ENCODE measurements at places on chromosomes 11 and 22.

DNA sequence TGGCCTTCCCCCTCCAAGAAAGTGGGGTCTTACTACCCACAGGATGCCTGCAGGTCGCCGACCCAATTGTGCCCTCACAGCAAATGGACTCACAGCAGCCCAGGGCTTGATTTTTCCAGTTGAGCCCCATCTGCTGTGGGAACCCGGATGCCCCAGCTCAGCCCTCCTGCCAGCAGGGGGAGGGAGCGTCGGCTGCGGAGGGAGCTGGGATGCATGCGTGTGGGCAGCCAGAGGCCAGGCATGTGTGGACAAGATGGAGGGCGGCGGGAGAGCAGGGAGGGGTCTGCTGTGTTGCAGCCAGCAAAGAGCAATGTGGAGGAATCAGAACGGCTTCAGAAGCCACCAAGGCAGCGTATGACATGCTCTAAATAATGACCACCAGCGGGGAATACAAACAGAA, 41.0 kb upstream of the EIF3D start:
- DNase-seq: no peak

- DNase-seq: no peak
Observed at GRCh38 chr22:47237890-47238480, 475.5 kb downstream of the TBC1D22A start.

- DNase-seq: no peak
Observed at GRCh38 chr11:70577948-70578347, 179.6 kb downstream of the CTTN start.

- no peak for DNase-seq
Observed at GRCh38 chr11:16367252-16367651, 10.9 kb upstream of the SOX6 start.

- no peak for DNase-seq
Observed at GRCh38 chr22:42324566-42324965, 54.1 kb upstream of the TCF20 start.

DNA sequence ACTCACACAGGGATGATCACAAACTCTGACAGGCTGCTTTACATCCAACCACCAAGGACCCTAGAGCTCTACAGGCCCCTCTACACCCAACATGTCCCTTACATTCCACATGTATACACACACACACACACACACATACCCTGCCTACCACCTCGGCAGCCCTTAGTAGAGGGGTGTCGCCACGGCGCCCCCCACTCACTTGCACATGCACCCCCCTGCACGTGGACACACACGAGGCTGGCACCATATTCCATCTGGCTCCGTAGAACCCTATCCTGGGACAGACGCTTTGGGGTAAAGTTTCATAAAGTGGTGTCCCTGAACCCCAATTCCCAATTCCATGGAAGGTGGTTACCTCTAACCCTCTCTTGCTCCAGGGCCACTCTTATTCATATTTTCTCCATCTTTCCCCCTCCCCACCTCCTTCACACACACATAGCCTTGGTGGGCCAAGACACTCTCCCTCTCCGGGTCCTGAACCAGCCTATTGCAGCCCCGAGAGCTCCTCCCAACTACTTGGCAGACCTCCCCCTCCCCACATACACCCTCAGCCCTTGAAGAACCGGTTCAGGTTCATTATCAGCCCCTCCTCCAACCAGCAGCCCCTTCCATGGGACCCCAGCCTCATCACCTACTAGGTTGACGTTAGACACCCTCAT, 809 bp downstream of the PDE2A start:
- DNase-seq: no peak

DNA sequence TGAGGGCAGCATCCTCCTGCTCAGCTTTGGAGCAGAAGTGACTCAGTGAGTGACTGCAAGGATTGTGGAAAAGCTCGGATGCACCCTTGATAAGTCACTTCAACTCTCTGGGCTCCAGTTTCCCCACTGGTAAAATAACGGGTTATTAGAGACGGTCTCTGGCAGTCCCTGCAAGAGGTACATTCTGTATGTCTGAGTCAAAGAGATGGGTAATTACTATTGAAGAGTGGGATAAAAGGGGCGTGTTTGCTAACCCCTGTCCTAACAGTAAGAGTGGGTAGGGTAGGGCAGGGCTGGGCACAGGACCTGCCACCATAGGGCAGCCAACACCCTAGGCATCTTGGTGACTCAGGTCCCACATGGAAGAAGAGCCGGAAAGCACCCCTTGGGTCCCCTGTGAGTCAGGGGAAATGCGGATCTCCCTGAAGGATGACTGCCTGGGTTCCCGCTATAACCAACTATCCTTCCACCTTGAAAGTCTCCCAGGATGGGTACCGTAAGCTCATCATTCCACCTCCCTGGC, 7.3 kb upstream of the AHNAK start:
- no peak for DNase-seq

DNA sequence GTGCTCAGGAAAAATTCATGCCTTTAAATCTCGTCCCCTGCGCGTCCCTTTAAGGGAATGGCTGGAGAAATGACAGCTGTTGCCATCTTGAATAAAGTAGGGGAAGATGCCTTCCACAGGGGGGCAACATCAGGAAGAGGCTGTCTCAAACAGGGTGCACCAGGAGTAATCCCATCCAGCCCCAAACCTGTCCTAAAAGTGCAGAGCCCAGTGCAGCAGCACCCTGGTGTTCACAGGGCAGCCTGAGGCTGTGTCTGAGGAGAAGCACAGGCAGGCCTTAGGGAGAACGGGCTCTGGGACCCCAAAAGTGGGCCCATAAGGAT, 10.8 kb upstream of the C11orf96 start:
- DNase-seq: no peak

- DNase-seq: no peak
Observed at GRCh38 chr22:27138471-27138870, 481.1 kb downstream of the MIAT start.

DNA sequence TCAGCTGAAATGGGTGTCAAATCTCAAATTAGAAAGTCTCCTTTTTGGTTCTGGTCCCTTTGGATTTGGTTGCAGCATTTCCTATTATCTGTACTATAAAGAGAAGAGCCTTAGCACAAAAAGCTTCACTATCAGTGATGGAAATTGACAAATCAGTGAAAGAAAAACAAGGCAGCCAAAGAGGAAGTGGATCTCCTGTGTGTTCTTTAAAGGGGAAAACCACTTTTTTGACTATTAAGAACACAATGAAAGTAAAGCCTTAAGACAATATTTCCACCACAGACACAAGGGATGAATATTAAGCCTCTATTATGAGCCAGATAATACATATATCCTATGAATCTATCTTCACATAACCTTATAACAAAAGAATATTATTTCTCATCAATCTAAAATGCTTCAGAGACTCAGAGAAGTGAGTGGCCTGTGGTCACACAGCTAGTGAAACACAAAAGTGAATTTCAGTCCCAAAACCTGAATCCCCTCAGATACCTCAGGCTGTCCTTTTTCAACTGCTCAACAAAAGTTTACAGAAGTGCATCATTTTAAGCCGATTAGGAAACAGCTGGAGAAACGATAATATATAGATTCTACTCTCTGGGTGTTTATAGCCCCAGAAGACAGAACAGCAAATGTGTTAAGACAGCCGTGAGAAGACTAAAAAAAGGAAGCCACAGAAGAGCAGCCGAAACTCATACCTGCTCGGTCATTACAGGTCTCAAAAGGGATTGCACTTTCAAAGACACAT, 24.4 kb upstream of the FSHB start:
- no peak for DNase-seq

- DNase-seq: no peak
Observed at GRCh38 chr22:27761665-27762064, 39.9 kb downstream of the MN1 start.

DNA sequence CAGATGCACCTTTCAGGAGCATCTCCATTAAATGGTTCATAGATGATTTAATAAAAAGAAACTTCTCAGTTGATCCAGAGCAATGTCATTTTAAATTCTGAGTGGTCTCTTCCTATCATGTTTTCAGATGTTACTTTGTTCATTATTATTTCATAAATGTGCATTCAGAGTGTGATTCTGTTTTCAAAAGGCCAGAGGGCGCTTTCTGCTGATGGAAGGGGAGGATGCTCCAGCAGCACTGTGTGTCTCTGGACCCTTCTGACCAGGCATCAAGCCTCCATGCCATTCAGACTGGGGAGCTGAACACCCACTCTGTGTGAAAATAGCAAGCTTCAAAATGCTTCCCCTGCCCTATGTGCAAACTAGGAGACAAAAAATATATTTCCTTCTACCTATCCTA, 23.9 kb upstream of the CRTAM start:
- DNase-seq: no peak

DNA sequence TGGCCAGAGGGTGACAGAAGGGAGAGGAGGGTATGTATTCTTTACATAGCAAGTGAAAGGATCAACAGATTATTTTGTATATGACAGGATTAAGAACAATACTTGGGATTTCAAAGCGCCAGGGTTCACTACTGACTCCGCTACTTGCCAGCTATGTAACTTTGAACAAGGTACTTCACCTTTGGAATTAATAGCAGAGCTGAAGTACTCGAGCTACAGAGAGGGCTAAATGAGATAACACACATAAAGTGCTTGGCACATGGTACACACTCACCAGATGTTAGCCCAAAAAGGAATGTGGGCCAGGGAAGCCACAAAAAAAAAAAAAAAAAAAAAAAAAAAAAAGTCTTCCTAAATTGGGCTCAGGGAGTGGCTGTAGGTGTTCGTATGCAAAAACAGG, 408.4 kb downstream of the BUD13 start:
- no peak for DNase-seq

- DNase-seq: no peak
Observed at GRCh38 chr11:48003926-48004325, 23.6 kb downstream of the PTPRJ start.

DNA sequence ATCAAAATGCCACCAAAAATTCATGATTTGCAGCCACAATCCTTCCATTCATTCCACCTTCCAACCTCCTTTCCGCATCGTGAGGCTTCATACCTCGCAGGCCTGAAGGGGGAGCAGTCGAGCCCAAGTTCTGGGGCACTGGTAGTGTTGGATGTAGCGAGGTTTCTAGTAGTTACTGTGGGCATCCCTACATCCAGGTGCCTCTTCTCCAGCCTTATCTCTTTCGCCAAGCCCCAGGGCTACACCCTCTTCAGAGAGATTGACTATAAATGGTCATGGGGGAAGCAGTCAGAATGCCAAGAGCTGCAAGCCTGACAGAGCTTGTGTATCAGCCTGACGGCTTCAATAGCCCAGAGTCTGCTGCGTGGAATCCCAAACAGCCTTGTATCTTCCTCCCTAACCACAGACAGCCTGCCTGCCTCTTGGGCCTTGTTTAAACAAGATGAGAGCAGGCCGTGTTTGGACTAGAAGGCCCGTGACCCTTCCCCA, 28.9 kb downstream of the CLMP start:
- peak; percentile 1 for DNase-seq

- DNase-seq: no peak
Observed at GRCh38 chr22:29954203-29954855, 71.4 kb downstream of the MTMR3 start.

- no peak for DNase-seq
Observed at GRCh38 chr11:121961321-121961801, 154.7 kb downstream of the BLID start.

GRCh38 chr11:78110351-78110750, 29.1 kb downstream of the ALG8 start:
- DNase-seq: no peak

- no peak for DNase-seq
Observed at GRCh38 chr22:17110791-17111550, 10.2 kb downstream of the TMEM121B start.

DNA sequence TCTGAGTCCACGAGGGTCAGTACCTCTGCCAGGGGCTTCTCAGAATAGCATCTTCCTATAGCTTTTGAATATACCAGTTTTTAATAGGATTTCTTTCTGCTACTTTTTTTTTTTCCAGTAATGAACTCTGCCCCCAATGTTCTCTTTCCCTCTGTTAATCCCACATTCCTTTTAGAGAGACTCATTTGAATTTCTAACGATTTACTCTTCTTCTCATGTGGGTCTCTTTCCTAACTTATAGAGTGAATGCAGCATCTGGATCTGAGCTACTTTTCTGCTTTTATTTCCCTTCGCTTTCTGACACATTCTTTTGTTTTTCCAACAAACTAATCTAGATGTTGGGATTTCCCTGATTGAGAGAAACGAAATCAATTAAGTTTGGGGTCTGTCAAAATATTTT, 71.4 kb downstream of the INSC start:
- no peak for DNase-seq

- peak; percentile 88 for DNase-seq
Observed at GRCh38 chr11:88103337-88104206, 71.7 kb downstream of the RAB38 start.

GRCh38 chr22:46061124-46061500, 84.2 kb upstream of the WNT7B start:
- no peak for DNase-seq

- DNase-seq: peak; percentile 30
Observed at GRCh38 chr22:37801946-37802309, 5.8 kb upstream of the GCAT start.

DNA sequence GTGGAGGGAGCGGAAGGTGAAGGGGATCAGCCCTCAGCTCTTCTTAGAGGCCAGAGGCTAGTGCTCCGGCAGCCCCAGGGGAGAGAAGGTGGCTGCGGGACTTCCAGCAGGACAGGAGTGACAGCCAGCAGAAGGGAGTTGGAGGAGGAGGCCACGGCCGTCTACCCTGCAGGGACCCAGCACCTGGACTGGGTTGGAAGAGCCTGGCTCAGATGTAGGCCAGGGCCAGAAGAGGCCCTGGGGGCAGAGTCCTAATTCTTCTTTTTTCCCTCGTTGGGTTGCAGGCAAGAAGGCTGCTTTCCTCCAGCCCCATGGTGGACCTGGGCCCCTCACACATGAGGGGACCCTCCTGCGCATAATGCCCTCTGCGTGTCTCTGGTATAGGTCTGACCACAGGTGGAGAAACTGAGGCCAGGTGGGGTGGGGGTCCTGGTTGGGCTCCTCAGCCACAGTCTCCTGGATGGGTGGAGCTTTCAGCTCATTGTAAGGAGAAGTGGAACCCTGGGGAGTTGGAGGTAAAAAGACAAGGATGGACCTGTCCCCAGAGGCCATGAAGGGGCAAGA, 2.3 kb upstream of the MCAM start:
- no peak for DNase-seq

DNA sequence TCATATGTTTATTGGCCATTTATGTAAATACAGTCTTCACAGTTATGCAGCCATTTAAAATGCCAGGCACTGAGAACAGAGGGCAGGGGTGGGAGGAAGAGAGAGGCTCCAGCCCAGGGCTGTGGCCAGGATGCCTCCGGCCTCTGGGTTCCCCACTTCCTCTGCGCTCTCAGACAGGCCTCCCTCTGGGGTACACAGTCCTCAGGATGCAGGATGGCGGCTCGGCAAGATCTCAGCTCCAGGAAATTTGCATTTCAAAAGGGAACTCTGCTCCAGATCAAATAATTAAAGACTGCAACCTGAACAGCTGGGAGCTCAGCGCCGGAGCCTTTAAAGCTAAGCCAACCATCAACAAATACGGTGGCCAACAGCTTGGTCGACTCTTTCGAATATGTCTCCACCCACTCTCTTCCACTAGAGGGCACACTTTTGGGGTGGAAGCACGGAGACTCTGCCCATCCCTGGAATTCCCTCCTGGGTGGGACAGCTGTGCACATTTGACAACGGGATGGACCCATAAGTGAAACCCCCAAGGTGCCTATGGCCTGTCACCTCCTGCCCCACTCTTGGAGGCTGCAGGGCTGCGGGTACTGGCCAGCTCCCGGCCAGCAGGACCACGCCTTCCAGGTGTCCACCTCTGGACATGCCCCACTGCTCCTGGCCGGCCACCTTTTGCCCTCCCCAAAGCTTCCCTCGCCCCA, 1044.7 kb downstream of the BRD1 start:
- no peak for DNase-seq
